ENCODE measurements at places on chromosomes 5 and 9. TPM values are rescaled to one million over a fixed set of nuclear protein-coding genes. Genes with fewer than 3 reads are reported as not detected.

The SPINK13 gene
- total RNA-seq = not detected

GRCh38 chr9:69109152-69109551 lies 64.9 kb upstream of the TJP2 start:
- H3K4me1 ChIP-seq = no peaks in the 10 kb centered on the region
- no peak overlapping the region for H3K4me3 ChIP-seq
- no peaks in the 10 kb centered on the region for H3K36me3 ChIP-seq
- no peak overlapping the region for H3K27ac ChIP-seq

GRCh38 chr9:38367898-38368297 lies 24.6 kb upstream of the ALDH1B1 start:
- no peaks in the 10 kb centered on the region for H3K36me3 ChIP-seq
- H3K27ac ChIP-seq = no peak overlapping the region
- H3K4me1 ChIP-seq = no peaks in the 10 kb centered on the region
- no peak overlapping the region for H3K4me3 ChIP-seq

GRCh38 chr5:83467371-83468035 lies 4.0 kb upstream of the VCAN start:
- no peak overlapping the region for H3K27ac ChIP-seq
- DNase-seq = peak; percentile 18
- no peaks in the 10 kb centered on the region for H3K27me3 ChIP-seq
- H3K4me1 ChIP-seq = peaks cover 26% of the 10 kb centered on the region
- H3K36me3 ChIP-seq = no peaks in the 10 kb centered on the region

GRCh38 chr9:136392538-136393449 lies 7.2 kb downstream of the SNAPC4 start:
- H3K36me3 ChIP-seq = no peaks in the 10 kb centered on the region
- no peaks in the 10 kb centered on the region for H3K27me3 ChIP-seq
- no peak overlapping the region for H3K27ac ChIP-seq
- DNase-seq = no peak
- H3K4me3 ChIP-seq = no peak overlapping the region

GRCh38 chr5:88396751-88397281 lies 128.2 kb upstream of the TMEM161B start:
- H3K4me1 ChIP-seq = peaks cover 58% of the 10 kb centered on the region
- no peak overlapping the region for H3K27ac ChIP-seq
- no peaks in the 10 kb centered on the region for H3K27me3 ChIP-seq
- H3K4me3 ChIP-seq = no peak overlapping the region
- peak; percentile 29 for DNase-seq

Data from neural progenitor cell (in vitro differentiated cells).